ENCODE measurements at places on chromosomes 16 and 17.

GRCh38 chr16:86966777-86967176 lies 350.4 kb downstream of the C16orf95 start:
- no peak for DNase-seq

DNA sequence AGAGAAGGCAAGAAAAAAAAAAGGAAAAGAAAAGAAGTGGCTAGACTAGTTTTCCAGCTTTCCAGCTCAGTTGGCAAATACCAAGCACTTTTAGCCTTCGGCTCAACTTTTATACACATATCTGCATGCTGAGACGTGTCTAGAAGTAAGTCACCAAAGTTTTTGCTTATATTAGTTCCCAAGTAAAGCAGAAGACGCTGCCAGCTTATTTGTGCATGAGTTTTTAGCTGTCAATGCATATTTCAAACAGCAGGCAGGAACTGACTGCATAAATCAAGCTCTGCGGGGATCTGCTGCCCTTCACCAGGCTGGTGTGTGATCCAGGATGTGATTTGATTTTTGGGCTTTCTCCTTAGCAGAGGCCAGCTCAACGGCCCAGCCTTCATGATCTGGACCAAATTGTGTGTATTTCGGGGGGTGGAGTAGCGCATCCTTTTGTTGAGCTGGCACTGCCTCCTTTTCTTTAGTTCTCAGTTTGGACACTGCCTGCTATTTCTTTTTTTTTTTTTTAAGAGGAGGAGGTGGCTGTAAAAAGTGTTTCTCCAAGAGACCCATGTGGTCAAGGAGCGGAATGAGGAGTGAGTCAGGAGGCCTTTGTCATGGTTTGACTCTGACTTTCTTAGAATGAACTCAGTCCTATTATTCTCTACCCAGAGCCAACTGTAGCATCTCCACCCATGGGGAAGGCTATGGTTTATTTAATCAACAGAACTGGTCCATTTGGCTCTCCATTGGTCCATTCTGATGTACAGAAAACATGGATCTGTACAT lies 162.6 kb upstream of the XYLT1 start:
- peak; percentile 56 for DNase-seq

- DNase-seq: peak; percentile 29
Measured at GRCh38 chr16:19008245-19009169, 24.8 kb downstream of the TMC7 start.

DNA sequence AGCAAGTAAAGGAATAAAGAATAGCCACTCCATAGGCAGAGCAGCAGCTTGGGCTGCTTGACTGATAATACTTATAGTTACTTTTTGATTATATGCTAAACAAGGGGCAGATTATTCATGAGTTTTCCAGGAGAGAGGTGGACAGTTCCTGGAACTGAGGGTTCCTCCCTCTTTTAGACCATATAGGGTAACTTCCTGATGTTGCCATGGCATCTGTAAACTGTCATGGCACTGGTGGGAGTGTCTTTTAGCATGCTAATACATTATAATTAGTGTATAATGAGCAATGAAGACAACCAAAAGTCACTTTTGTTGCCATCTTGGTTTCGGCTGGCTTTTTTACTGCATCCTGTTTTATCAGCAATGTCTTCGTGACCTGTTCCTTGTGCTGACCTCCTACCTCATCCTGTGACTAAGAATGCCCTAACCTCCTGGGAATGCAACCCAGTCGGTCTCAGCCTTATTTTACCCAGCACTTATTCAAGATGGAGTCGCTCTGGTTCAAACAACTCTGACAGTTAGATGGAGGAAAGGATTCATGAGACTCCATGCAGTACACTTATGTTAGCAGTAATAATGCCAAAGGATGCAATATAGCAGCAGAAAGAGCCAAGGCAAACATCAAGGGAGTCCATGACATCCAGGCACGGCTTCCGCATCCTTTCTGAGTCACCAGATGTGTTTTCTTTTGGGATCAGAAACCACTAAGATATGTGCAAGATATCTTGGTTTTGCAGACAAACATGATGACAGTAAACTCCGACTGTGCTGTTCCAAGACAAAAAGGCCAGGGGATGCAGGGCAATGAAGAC lies 55.8 kb upstream of the B4GALNT2 start:
- DNase-seq: peak; percentile 65

GRCh38 chr16:3696425-3697218 lies 20.7 kb downstream of the TRAP1 start:
- DNase-seq: peak; percentile 71

GRCh38 chr17:65626451-65626850 lies 65.0 kb upstream of the AXIN2 start:
- no peak for DNase-seq

DNA sequence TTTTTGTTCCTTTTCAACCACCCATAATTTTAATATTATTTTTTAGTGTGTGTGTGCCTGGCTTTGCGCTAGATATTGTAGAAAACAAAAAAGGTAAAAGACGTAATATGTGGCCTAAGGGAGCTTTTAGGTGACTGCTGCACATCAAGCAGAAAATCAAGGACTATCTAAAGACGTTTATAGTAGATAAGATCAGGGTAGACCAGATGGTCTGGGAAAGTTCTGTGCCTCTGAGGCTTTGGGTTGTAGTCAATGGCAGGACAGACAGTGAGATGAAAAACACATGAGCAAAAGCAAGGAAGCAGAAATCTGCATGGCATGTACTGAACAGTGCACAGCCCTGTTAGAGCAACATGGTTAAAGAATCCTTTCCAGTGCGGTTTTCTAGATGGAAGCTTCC lies 26.8 kb upstream of the ARHGAP23 start:
- DNase-seq: no peak

GRCh38 chr16:57042157-57043111 lies 49.9 kb upstream of the CPNE2 start:
- no peak for DNase-seq

GRCh38 chr16:10992797-10993196 lies 48.4 kb downstream of the CLEC16A start:
- peak; percentile 74 for DNase-seq

DNA sequence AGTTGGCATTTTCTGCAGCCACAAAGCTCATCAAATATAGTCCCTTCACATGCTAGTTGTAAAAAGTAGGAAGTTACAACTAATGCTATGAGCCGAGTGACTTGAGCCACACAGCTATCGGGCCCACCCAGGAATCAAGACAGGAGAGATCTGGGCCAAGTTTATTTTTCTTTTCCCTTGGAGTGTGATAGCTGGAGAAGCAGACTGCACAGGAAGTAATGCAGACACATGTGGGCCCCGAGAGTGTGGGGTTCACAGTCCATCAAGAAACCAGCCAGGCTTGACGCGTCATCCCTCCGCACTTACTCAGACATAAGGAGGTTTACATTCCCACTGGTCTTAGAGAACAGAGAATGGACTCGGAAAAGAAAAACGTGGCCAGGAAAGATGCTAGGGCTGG lies 403.1 kb upstream of the CDH11 start:
- peak; percentile 96 for DNase-seq

DNA sequence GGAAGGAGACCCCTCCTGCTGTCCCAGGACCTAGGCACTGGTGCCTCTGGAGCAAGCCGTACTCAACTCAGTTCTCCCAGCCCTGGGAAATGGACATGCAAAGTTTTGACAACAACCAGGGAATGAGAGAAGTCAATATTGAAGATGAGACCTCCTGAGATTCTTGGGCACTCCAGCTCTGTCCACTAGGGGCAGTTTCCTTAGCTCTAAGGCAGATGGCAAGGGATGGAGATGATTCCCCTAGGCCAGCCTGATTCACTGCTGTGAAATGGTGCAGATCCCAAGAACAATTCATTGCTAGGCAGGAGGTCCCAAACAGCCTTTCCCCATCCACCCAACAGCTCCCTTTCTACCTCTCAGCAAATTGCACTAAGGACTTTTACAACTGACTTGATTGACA lies 20.5 kb upstream of the SDR42E2 start:
- no peak for DNase-seq

DNA sequence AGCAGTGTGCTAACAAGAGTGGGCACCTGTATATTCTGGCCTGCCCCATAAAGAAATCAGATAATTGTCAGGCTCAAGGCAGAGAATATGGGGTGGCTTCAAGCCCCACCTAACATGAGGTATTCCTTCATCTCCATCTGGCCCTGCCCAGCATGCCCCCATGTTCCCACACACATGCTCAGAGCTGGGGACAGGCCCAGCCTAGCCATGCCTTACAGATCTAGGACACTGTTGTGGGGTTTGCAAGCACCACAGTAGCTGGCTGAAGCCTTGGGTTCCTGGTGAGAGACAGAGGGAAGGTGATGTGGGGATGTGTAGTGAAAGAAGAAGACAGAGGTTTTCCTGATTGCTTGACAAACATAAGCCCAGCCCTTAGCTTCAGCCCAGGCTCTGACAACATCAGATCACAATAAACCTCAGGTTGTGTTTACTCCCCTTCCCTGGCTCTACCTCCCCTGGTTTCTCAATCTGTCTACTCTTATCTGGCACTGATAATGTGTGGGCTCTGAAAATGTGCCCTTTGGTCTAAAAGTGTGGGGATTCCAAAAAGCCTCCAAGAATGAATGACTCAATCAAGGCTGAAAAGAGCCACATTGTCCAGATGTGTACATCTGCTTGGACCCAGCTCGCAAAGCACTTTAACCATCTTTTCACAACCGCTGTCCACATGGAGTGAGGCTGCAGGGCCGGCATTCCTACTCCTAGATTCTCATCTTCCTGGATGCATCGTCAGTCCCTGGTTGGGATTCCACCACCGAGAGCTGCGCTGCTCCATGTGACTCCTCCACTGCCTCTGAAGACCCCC lies 34.4 kb downstream of the CDRT4 start:
- DNase-seq: peak; percentile 54

DNA sequence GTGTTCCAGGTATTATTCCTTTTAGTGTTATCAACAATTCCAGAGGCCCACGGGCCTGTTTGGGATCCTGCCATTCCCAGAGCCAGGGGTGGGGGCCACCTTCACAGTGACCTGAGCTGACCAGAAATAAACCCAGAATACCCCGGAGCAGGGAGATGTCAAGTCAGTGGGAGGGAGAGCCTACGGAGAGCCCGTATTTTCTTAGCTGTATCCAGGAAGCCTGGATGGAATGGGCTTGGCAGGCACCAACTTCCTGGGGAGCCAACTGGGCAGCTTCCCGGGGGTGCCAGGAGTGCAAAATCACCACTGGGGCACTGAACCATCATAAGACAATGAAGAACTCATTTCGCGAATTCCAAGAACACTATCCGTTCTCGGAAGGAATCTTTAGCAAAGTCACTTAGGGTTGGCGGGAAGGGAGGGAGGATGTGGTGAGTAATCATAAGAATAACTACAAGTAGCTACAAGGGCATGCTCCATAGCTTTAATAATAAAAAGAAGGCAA lies 13.2 kb upstream of the MRTFB start:
- no peak for DNase-seq

- DNase-seq: no peak
Measured at GRCh38 chr17:35808240-35808961, 883 bp upstream of the TAF15 start.

DNA sequence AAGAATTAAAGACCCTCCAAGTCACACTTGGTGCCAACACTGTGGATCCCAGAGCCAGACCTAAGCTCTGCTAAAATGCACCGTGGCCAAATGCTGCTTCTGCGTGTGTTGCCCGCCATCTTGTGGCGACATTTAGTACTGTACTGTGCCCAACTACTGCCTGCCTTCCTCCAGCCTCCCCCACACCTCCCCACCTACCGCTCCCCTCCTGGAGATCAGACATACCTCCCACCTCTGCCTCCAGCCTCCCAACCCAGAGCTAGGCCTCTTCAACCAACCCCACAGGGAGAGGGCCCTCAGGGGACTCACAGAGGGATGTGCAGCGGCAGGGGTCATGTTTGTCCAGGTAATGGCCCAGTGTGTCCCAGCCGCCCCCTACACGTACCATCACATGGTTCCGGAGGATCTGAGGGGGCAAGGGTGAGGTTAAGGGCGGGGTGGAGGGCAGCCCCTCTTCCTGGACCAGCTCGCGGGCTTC lies 5.5 kb downstream of the GAS2L2 start:
- peak; percentile 68 for DNase-seq

- no peak for DNase-seq
Measured at GRCh38 chr17:2366747-2367494, 29.6 kb downstream of the SGSM2 start.

DNA sequence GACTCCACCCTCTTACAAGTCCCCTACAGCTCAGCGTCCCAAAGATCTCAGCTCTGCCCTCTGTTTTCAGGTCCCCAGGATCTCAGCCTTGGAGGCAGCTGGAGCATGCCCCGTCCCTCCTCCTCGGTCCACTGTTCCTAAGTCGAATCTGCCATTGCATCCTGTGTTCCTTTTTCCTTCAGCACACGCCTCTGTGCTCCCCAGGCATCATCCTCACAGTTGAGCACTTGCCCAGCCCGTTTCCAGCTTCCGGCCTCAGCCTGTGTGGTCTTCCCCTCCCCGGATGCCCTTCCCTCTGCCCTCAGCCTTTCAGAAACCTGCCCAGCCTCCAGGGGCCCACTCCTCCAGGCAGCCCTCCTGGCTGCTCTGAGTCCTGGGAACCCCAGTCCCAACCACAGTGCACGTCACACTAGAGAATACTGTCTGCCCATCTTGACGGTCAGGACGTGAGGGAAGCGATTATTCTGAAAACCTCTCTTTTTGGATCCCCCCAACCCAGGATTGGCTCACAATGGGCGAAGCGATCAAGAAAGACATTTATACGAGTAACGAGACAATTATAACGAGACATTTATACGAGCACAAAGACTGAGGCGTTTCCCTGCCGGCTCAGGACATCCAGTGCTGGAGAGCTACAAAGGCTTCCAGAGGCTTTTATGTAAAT lies 41.4 kb downstream of the RPH3AL start:
- DNase-seq: no peak

- DNase-seq: peak; percentile 82
Measured at GRCh38 chr16:15518381-15519351, 84.3 kb downstream of the BMERB1 start.

GRCh38 chr17:18021372-18021771 lies 17.6 kb downstream of the ATPAF2 start:
- DNase-seq: no peak

DNA sequence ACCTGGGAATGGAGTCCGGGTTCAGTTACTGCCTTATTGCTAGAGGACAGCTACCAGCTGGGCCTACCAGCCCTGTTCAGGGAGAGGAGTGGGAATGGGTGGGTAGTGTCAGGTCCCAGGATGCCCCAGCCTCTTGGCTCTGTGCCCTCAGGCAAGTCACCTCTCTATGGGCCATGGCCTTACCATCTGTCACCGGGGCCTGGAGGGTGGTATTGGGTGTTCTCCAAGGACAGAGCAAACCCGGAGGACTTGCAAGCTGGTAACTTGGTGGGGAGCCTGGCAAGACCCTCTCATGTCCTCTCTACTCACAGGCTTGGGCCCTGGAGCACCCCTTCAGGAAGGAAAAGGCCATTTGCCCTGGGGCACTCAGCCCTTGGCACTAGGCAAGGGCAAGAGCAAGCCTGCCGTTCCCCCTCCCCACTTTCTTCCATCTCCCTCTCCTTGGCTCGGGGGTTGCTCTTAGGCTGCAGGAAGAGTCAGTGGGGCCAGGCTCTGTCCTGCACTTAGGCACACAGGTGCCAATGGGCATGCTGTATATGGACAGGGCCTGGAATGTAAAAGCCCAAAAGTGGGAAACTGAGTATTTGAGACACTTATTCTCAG lies 170.0 kb upstream of the ZNF267 start:
- DNase-seq: no peak

Data from fibroblast of skin of abdomen (primary cell).